GM18507 (cell line): ENCODE measurements at places on chromosomes 12 and 14.

DNA sequence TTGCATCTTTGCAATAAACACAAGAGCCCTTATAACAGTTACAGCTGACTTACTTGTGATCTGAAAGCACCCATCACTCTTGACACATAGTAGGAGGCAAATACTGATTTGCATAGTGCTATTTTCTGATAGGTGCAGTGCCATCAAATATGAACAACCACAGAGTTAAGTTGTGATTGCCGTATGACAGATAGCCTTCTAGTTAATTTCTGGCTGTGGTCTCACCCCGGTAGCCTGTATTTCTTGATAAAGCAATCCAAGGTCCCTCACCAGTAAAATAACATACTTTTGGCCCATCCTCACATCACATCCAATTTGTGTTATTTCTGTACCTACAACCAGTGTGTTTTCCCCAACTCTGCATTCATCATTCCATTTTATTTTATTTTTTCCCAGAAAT, 23.3 kb upstream of the STYK1 start:
- no peak for DNase-seq

DNA sequence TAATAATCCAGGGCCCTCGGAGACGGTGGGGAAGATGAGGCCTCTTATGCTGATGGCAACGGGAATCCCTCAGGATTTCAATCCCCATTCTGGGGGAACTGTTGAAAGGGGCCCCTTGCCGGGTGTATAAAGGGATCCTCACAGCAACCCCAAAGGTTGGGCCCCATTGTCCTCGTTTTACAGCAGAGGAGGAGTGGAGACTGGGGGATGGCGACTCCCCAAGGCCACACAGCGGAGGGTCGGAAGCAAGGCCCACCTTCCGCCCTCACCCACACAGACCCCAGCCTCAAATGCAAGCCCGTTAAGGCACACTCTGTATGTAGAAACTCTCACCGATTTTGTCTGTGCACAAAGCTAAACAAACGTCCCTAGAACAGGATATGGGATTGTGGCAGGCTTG, 327.9 kb upstream of the DIO3 start:
- DNase-seq = no peak

DNA sequence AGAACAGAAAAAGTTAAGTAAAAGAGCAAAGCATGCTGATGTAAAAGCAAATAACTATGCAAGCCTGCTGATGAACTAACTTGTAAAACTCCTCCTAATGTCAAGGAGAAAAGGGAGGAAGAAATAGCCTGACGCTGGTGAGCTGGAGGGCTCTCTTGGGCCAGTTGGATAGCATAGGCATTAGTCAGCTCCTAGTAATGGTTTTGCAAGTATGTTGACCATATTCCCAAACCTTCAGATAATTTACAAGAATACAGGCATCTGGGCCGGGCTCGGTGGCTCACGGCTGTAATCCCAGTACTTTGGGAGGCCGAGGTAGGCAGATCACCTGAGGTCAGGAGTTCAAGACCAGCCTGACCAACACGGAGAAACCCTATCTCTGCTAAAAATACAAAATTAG, 871.4 kb downstream of the C12orf50 start:
- DNase-seq = no peak

GRCh38 chr12:51675071-51675803, 84.2 kb downstream of the SCN8A start:
- no peak for DNase-seq

GRCh38 chr12:40045656-40046055, 60.2 kb downstream of the SLC2A13 start:
- no peak for DNase-seq
